ACHN (cell line): ENCODE measurements at places on chromosomes 2 and 18.

- DNase-seq: no peak
Observed at GRCh38 chr2:139374296-139374850, 594.2 kb upstream of the NXPH2 start.

- no peak for DNase-seq
Observed at GRCh38 chr2:135960656-135961551, 24.5 kb downstream of the DARS1 start.

DNA sequence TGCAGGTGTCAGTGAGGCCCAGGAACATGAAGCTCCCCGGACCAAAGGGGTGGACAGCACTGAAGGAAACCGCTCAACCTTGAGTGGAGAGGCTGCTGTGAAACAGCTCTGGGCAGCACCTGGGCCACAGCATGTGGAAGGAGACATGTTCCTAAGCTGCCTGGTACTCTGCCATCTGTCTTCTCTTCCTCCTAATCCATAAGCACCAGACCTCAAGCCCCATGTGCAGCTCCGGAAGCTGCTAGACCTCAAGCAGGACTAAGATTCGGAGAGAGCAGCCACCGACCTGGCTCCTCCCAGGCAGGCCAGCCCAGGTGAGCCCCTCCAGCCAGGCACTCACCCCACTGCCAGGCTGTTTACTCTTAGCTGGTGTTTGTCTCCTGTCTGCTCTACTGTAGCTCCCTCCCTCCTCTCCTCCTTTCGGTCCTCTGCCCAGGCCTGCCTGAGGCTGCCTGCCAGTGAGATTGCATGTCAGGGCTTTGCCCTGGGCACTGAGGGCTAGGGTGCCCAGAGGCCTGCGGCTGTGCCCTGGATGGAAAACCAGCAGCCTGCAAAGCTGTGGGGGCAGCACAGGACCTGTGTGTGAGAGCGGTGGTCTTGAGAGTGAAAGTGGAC lies 53.7 kb downstream of the BCL11A start:
- DNase-seq: no peak

- no peak for DNase-seq
Observed at GRCh38 chr2:236969767-236970655, 115.7 kb upstream of the COPS8 start.

DNA sequence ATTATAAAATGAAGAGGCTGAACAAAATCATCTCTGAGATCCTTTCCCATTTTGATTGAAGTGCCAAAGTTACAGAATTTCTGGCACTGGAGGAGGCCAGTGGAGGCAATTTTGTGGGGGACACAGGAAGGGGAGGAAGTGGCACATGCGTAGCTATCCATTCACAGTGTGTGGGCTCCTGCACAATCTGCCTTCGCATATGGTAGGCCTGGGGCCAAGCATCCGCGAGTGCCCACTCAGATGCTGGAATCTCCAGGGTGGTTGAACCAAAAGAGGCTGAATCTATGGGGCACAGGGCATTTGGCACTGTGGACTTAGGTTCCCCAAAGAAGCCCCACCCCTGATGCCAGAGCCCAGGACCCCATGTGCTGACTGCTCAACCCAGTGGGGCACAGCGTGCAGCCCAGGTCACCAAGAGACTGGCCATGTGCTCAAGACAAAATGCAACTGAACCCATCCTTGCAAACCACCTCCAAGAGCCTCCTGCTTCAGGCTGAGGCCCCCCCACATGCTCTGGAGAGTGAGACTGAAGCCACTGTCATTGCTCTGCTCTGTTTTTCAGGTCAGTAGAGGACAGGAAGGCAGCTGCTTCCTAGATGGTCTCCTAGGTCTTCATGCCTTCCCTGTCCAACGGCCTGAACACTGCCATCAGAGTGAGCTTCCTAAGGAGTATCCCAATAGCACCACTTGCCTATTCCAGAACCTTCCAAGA lies 28.5 kb downstream of the ST8SIA5 start:
- no peak for DNase-seq

- DNase-seq: no peak
Observed at GRCh38 chr18:77344786-77345500, 95.3 kb downstream of the GALR1 start.

- DNase-seq: no peak
Observed at GRCh38 chr2:240896871-240897692, 1.1 kb upstream of the MAB21L4 start.

DNA sequence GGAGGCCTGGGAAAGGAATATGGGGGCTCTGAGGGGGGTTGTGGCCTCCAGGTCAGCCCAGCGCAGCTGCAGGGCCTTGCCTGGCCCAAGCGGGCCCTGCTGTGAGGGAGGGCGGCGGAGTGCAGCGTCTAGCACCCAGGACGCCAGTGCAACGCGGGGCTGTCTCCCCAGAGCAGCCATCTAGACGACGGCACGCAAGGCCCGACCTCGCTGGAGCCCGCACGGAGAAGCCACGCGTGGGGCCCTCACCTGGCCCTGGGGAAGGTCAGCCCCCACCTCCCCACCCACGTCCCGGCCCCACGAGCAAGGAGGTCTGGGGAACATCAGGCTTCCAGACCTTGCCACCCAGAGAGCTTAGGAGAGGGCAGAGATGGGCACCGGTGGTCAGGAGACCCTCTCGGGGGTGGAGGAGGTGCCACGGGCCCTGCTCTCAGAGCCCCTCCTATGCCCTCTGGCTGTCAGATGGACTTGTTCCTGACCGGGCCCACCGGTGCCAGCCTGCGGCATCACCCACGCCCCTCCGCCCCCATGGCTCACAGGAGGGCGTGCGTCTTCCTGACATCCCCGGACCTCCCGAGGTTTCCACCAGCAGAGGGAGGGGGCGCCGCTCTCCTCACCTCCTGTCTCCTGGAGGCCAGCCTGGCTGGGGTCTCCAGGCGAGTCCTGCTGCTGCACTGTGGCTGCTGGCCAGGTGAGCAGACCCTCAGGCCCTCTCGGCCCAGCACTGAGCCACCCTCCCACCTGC lies 17.0 kb downstream of the GPR35 start:
- no peak for DNase-seq

- DNase-seq: no peak
Observed at GRCh38 chr2:199916980-199917379, 5.9 kb downstream of the C2orf69 start.

- DNase-seq: no peak
Observed at GRCh38 chr2:239959059-239959971, 65.8 kb downstream of the NDUFA10 start.

GRCh38 chr2:219056896-219057708 lies 3.6 kb downstream of the IHH start:
- DNase-seq: no peak

GRCh38 chr2:99821572-99821971 lies 320.8 kb downstream of the AFF3 start:
- DNase-seq: peak; percentile 74

GRCh38 chr18:68865021-68865420 lies 67.1 kb downstream of the CCDC102B start:
- DNase-seq: no peak

- peak; percentile 2 for DNase-seq
Observed at GRCh38 chr2:66435549-66435875, 587 bp downstream of the MEIS1 start.

- DNase-seq: no peak
Observed at GRCh38 chr2:55958756-55959155, 35.2 kb upstream of the EFEMP1 start.

DNA sequence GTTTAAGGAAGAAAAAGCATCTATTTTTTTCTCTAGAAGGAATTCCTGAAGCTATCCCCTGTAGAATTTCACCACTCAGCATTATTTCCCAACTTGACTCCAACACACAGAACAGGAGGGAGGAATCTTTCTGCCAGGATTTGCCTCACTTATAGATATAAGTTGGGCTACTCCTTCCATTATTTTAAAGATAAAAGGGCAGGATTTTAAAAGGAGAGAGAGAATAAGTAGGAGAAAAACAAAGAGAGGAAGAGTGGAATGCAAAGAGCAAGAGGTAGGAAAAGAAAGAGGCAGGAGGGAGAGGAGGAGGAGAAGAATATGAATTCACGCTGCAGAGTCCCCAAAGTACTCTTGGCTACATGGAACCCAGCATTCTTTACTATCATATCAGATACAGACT lies 182.5 kb downstream of the TCF4 start:
- DNase-seq: no peak

DNA sequence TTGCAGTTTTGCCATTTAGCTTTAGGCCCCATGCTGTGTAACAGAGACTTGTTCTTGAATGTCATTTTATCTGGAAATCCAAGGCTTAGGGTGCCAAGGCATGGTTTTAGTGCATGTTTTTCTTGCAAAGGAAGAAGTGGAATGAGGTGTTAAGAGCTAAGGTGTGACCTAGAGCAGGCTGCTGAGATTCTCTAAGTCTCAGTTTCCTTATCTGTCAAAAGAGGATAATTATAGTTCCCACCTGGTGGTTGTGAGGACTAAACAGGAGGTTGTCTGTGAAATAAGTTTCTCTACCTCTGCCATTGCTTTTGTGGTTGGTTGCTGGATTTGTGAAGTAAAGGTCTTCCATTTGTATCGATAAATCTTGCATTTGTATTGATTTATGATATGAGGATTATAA lies 82.0 kb downstream of the TANC1 start:
- DNase-seq: no peak

DNA sequence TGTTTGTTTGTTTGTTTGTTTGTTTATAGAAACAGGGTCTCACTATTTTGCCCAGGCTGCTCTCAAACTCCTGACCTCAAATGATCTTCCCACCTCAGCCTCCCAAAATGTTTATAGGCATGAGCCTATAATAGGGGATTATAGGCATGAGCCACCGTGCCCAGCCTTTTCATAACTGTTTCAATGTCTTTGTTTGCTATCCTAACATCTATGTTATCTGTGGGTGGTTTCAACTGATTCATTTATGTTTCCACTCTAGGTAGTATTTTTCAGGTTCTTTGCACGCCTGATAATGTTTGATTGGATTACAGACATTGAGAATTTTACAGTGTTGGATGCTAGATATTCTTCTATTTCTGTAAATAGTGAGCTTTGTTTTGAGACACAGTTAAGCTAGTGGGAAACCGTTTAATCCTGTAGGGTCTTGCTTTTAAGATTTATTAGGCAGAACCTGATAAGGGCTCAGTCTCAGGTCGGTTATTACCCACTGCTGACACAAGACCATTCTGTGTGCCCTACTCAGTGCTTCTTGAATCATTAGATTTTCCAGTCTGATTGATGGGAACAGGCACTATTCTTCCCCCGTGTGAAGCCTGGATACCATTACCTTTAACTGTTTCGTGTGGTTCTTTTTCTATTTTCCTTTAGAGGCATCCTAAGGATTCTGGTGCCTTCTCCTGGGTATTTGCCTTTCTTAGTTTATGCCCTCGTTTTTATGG lies 76.5 kb upstream of the TMEM87B start:
- DNase-seq: no peak

DNA sequence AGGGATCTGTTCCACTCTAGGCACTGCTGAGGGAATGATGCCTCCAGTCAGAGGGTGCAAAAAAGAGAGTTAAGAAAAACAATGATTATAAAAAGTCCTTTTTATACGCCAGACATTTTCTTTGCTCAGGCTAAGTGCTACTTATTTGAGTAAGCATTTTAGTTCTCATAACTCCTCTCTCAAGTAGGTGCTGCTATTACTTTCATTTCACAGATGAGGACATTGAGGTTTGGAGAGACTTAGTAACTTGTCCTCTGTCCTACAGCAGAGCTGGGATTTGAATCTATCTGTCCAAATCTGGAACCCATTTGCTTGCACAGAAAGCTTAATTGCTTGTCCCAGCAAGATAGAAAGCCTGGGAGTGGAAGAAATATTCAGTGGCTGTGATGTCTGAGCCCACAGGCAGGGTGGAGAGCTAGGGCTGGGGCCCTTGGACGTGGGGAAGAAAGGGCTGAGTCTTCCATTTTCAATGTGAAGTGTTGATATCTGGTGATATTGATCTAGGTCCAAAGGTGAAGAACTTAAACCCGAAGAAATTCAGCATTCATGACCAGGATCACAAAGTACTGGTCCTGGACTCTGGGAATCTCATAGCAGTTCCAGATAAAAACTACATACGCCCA lies 5.8 kb downstream of the IL37 start:
- no peak for DNase-seq

GRCh38 chr2:218796691-218797090 lies 14.7 kb downstream of the CYP27A1 start:
- DNase-seq: no peak

DNA sequence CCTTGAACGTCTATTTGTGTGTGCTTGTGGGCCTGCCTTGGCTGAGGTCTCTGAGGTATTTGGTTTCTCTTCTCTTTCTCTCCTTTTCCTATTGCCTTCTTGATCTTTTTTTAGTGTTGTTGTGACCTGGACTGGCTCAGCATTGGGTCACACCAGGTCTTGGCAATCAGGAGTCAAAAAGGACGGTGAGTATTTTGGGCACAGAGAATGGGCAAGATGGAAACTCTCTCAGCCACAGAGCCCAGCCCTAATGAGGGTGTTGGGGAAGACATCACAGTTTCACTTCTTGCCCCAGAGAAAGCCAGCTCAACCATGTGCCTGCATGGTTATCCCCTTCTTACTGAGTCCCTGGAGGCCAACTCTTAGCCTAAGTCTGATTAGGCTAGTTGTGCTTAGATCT lies 13.7 kb upstream of the INO80C start:
- no peak for DNase-seq

GRCh38 chr2:151976945-151977353 lies 121.9 kb downstream of the CACNB4 start:
- no peak for DNase-seq

GRCh38 chr2:217412277-217412676 lies 552.4 kb upstream of the TNP1 start:
- no peak for DNase-seq

DNA sequence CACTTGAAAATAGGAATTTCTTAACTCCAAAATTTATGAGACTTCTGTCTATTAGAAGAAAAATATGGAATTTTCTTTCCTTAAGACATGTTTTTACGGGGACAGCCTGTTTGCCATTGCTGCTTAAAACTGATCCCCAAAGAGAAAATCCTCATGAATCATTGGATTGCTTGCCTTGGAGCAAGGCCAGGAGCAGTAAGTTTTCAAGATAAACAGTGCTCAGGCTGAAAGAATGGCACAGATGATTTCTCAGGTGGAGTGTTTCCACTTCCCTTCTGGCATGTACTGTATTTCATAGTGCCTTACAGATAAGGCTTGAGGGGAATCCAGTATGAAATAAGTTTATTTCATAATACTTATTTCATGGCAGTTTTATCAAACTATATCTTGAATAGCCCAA lies 74.3 kb upstream of the MMADHC start:
- peak; percentile 26 for DNase-seq

- peak; percentile 26 for DNase-seq
Observed at GRCh38 chr2:183541766-183542165, 417.5 kb downstream of the NUP35 start.

- DNase-seq: no peak
Observed at GRCh38 chr2:46855805-46856204, 59.8 kb downstream of the MCFD2 start.

DNA sequence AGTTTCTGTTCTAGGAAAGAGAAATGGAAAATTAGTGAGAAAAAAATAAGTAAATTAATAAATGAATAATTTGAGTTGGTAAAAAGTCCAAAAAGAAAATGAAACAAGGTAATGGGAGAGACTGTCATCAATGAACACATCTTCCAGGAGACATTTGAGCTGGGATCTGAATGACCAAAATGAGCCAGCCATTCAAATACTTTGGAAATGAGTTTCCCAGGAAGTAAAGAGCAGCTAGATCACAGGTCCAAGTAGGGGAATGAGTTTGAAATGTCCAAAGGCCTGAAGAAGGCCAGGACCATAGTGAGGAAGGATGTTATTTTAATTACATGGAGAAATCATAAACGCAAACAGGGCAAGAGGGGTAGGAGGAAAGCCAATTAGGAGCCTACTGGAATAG lies 6.6 kb upstream of the DNAH7 start:
- DNase-seq: no peak

- DNase-seq: no peak
Observed at GRCh38 chr18:58896734-58897508, 32.2 kb downstream of the ZNF532 start.

GRCh38 chr2:238431-238830 lies 25.4 kb downstream of the SH3YL1 start:
- no peak for DNase-seq
